ENCODE measurements at places on chromosomes 2 and 18. TPM values are rescaled to one million over a fixed set of nuclear protein-coding genes. Genes with fewer than 3 reads are reported as not detected.
A peak's percentile ranks its signal among the peaks of the same experiment; 100 is the strongest.

- DNase-seq = peak; percentile 78
Measured at GRCh38 chr2:66481100-66481549, 46.2 kb downstream of the MEIS1 start.

GRCh38 chr2:1929962-1930361 lies 185.6 kb upstream of the PXDN start:
- DNase-seq = no peak

DNA sequence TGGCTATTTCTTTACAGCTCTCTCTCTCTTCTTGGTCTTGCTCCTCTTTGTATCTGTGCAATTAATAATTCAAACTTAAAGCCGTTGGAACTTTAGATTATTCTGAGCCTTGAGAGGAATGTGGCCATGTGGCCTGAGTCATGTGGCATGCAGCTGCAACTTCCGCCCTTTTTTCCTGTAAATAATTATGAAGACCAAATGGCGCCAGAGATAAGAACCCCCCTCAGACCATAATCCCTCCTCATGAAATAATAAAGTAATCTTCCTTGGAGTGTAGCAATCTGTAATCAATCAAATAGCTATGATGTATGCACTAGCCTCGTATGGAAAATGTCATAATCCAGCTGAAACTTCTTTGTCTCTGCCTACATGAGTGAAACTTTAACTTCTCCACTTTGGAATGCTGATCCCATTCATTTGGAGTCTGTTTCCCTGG lies 13.5 kb upstream of the TWSG1 start:
- no peak for DNase-seq

DNA sequence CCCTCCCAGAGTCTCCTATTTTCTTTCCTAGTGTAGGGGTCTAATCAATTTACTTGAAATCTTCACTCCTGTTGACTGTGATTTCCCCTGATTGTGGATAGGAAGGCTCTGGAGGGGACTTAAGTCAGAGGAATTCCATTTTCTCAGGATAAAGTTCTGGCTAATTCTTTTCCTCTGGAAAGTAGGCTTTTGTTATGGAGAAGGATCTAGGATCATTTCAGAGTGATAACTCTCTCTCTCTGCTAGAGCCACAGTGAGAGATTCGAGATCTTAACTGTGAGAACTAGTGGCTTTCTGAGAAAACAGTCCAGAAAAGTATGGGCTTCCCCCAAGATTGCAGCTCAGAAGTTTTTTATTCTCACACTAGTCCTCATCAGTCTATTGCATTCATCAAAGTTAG lies 163.9 kb upstream of the TFPI start:
- peak; percentile 35 for DNase-seq

GRCh38 chr2:218659258-218659987 lies at the start of the genes BCS1L and ZNF142:
Gene BCS1L (plus strand): TSS chr2:218659683. CDS start chr2:218660988, 1,305 bp downstream.
Gene ZNF142 (minus strand): TSS chr2:218659623. CDS start chr2:218656429, 3,194 bp downstream.
- DNase-seq = peak; percentile 97

DNA sequence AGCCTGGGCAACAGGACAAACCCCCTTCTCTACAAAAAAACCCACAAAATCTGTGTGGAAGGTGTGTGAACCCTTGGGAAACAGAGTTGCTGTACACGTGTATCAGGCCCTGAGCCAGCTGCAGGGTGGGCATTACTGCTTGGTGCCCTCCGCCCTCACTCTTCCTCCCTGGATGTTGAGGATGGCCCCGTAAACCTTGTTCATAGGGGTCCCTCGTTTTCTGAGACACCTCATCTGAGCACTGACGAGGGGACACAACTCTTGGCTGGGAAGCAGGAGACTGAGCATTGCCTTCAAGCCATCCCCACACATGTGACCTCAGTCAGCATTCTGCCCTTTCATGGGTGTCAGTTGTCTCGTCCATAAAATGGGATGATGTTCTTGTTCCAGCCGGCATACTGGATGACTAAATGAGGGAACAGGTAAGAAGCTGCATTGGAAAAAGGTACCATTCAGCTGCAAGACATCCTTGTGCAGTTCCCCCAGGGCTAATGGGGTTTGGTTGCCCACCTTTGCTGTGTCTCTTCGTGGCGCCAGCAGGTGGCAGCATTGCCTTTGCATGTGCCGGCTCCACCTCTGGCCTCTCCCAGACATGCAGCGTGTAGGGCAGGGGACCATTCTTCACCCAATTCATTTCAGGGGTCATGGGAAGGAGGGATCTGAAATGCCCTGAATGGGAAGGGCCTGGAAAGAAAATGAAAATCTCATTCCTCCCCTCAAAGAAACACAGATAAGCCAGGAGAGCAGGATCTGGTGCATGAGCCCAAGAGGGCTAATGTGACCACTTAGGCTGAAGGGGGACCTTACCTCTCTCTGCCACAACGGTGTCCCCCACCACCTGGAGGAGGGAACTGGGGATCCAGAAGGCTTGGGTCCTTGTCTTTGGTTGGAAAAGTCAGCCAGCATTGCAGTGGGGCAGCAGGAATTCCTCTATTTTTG lies 36.4 kb upstream of the HAAO start:
- peak; percentile 91 for DNase-seq

- DNase-seq = no peak
Measured at GRCh38 chr2:154710685-154711084, 12.2 kb downstream of the KCNJ3 start.

GRCh38 chr18:47284721-47285395 lies 33.4 kb upstream of the SKOR2 start:
- no peak for DNase-seq

- no peak for DNase-seq
Measured at GRCh38 chr18:59921384-59921891, 21.6 kb downstream of the PMAIP1 start.

- DNase-seq = no peak
Measured at GRCh38 chr2:36789181-36789804, 92.8 kb downstream of the VIT start.

- DNase-seq = no peak
Measured at GRCh38 chr2:8234253-8234652, 447.6 kb upstream of the ID2 start.

- no peak for DNase-seq
Measured at GRCh38 chr2:208366215-208367127, 40.1 kb upstream of the PTH2R start.

DNA sequence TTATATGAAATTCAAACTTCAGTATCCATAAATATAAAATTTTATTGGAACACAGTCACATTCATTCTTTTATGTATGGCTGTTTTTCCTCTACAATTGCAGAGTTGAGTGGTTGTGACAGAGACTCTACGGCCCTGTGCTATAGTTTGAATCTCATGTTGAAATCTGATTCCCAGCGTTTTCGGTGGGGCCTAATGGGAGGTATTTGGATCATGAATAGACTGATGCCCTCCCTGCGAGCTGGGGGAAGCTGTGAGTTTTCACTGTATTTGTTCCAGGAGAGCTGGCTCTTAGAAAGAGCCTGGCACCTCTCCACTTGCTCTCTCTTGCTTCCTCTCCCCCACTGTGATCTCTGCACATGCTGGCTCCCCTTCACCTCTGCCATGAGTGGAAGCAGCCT lies 1.7 kb downstream of the PFN4 start:
- peak; percentile 63 for DNase-seq

- no peak for DNase-seq
Measured at GRCh38 chr18:59733421-59733820, 36.2 kb upstream of the CCBE1 start.

DNA sequence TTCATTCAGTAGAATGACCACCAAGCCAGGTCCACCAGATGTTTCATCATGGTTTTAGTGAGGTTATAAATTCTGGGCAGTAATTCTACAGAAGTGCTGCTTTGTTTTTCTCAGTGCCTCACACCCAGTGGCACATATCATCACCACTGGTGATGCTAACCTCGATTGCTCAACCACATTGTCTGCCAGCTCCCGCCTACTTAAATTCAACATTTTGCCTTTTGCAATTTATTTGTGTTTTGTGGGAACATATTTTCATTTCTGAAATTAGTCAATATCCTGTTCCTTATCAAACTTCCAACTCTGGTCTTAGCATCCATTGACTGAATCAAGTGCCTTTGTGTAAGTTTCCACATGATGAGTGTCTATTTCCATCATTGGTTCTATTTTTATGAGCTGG lies 62.3 kb upstream of the TMEM178A start:
- DNase-seq = no peak

- DNase-seq = no peak
Measured at GRCh38 chr2:138023298-138023697, 59.0 kb downstream of the HNMT start.

DNA sequence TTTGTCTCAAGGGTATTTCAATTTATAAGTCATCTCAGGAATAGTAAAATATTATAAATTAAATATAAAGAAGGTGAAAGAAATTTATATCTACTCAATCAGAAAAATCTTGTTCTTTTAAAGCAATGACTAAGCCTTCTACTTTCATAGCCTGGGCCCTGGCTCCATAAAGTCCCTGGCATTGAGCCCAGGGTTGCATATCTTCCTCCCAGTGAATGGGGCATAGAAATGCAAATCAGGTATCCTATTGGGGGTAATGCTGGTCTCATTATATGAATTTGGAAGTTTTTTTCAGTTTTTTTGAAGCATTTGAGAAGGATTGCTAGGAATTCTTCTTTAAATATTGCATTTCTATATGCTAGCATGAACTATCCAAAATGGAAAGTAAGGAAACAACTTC lies 73.9 kb upstream of the MC2R start:
- peak; percentile 29 for DNase-seq

DNA sequence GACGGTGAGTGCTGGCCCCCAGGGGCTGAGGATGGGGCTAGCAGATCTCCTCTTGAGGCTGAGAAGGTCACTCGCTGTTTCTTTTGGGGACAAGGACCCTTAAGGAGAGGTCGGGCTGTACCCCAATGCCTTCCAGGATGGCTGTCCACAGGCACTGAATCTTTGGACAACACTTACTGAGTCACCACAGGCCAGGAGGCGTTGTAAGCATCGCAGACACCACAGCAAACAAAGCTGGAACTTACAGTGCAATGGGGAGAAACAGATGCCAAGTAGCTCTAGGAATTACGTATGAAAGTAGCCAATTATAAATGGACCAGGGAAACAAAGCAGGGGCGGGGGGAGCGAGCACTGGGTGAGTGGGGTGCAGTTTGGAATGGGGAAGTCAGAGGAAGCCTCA lies 219.8 kb downstream of the GLI2 start:
- no peak for DNase-seq

DNA sequence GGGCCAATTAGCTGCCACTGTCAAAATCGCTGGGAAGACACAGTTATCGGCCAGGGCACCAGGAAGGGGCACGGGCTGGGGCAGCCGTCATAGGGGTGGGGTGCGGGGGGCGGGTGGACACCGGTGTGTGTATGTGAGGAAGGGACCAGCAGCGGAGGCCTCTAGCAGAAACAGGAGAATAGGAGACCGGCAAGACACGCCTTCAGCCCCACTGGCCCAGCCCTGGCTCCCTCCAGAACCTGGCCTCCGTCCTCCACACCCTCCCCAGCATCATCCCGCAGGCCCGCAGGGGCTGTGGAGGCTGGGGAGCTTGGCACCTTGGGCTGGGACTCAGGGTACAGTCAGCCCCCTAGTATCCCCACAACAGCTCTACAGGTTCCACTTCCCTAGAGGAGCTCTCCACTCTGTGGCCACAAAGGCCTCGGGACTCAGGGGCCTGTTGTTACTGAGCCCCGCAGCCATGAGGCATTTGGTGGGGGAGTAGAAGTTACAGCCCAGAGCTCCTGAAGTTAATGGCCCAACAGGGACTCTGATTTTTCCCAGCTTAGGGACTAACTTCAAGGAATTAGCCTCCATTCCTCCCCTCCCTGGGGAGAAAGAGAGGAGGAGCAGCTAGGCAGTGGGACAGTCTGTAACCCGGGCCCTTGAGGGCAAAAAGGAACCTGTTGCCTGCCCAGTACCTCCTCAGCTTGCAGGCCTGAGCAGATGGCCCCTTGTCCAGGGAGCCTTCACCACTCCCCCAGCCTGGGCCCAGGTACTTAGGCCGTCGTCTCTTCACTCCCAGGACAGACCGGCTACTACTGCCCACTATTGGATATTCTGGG lies 19.9 kb downstream of the SH2D6 start:
- DNase-seq = no peak

- DNase-seq = no peak
Measured at GRCh38 chr2:80164375-80164774, 140.2 kb downstream of the LRRTM1 start.

- no peak for DNase-seq
Measured at GRCh38 chr2:163133602-163134001, 295.0 kb upstream of the KCNH7 start.

DNA sequence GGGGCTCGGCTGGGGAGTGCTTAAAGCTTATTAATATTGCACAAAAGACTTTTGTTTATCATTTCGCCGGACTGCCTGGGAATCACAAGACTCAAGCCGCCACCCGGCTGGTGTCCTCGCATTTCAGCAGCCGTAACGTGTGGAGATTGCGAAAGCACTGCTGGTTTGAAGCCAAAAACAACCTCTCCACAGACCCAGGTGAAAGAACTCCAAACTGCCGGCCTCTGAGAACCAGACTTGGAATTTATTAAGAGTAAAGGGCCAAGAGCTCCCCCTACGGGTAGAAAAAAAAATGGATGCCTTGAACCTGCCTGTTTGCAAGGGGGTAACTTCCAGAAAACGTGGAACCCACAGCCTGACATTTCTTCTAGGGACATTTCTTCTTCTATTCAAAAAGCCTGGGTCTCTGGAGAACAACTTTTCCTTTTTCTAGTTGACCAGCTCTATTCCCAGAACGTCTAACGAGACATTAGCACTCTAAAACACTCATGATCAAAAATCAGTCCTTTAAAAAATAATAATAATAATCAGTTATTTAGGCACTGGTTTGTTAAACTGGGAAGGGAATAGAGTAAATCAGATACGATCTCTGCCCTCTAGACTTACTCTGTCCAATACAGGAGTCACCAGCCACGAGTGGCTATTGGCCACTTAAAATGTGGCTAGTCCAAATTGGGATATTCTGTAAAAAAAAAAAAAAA lies 216.3 kb downstream of the C1D start:
- DNase-seq = peak; percentile 97

- DNase-seq = no peak
Measured at GRCh38 chr2:138205281-138205680, 241.0 kb downstream of the HNMT start.

GRCh38 chr2:513981-514706 lies 163.1 kb downstream of the TMEM18 start:
- no peak for DNase-seq

Gene CXCR4
- 1.3 TPM for total RNA-seq

Gene ARL5A
- total RNA-seq = 104 TPM

Gene VIT
- total RNA-seq = not detected

Gene LMAN2L
- 16.7 TPM for total RNA-seq

Gene DSG1
- not detected for total RNA-seq

Gene KCNE4
- not detected for total RNA-seq

Gene ACKR3
- total RNA-seq = 3.1 TPM

Gene STPG4
- 0.28 TPM for total RNA-seq

Gene ITGB6
- total RNA-seq = not detected

Gene ACVR1C
- 1.1 TPM for total RNA-seq

Gene TEKT4
- not detected for total RNA-seq

Gene CLK1
- 26.7 TPM for total RNA-seq

Gene COL3A1
- 0.17 TPM for total RNA-seq

Gene NRP2
- 22.0 TPM for total RNA-seq

Gene CXCR1
- total RNA-seq = not detected

Gene FHL2
- 35.7 TPM for total RNA-seq

Gene CD207
- not detected for total RNA-seq

Gene GAL3ST2
- 1.5 TPM for total RNA-seq
